ENCODE measurements at places on chromosomes 12 and 14.

DNA sequence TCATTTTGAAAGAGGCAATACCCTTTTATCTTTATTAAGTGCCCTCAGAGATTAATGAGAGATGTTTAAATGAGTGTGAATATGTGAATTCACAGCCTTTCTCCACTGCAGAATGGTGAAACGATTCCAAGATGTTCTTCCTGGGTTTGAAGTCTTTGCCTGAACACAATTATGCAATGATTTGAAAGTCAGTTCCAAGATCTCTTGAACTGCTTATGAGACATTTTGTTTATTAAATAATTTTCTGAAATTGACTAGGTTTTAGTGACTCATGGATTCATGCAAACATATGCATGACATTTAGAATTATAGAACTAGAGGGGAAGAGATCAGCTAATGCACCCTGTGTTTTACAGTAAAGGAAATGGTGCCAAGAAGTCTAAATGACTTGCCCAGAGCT lies 118.1 kb upstream of the SLC38A2 start:
- no peak for DNase-seq

GRCh38 chr12:131097202-131098177 lies 143.8 kb downstream of the ADGRD1 start:
- DNase-seq = no peak

- no peak for DNase-seq
These were observed 146.2 kb downstream of the BCL11B start for GRCh38 chr14:99125616-99126431.

DNA sequence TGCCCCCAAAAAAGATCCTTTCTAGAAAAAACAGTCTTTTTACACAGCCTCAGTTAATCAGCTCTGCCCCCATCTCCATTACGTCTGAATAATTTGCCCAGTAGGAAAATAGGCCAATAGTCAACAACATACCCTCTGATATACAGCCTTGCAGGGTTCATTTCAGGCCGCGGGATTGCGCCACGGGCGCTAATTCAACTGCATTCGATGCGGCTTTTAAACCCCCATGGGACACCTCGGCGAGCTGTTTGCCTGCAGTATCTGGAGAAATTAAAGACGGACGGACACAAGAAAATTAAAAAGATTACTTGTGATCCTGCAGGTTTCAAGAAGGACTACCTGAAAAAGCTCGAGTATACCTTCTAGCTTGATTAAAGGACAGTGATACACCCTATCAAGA lies 36.1 kb downstream of the ERP29 start:
- no peak for DNase-seq

GRCh38 chr12:131939007-131939406 lies 9.9 kb downstream of the PUS1 start:
- no peak for DNase-seq

GRCh38 chr14:64708148-64709004 lies 4.2 kb downstream of the PLEKHG3 start:
- no peak for DNase-seq

GRCh38 chr12:10405294-10405693 lies 4.3 kb downstream of the KLRC4 start:
- no peak for DNase-seq

DNA sequence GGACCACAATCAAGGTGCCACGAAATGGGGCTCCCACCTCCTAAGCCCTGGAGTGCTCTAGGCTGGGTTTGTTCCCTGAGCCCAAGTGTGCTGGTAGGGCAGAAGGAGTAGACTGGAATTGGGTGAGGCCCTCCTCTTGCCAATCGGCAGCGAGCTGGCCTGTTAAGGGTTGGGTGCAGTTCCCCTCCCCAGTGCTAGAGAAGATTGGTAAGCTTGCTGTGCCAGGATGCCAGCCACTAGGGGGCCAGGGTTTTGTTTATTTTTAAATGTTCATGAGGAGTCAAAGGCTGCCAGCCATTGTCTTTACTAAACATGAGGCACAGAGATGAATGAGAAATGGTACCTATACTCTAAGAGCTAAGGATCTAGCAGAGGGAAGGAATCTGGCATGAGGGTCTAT lies 79.7 kb downstream of the SPTB start:
- DNase-seq = no peak

- no peak for DNase-seq
These were observed 11.7 kb upstream of the OASL start for GRCh38 chr12:121050725-121051124.

DNA sequence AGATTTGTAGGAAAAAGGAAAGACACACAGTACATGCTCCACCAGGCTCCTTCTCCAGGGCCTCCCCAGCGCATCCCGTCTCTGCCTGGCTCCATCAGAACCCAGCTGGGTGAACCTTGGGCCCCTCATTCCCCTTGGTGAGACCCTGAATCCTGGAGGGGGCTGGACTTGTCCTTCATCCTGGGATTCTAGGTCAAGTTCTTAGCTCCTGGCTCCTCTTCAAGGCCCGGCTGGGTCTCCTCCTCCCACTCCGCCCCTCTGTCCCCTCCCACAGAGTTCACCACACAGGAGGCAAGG lies 49.2 kb downstream of the PSMA6 start:
- DNase-seq = no peak

GRCh38 chr12:124442772-124443445 lies 124.5 kb downstream of the NCOR2 start:
- DNase-seq = no peak

GRCh38 chr14:94171208-94171607 lies 2.9 kb upstream of the PPP4R4 start:
- no peak for DNase-seq

DNA sequence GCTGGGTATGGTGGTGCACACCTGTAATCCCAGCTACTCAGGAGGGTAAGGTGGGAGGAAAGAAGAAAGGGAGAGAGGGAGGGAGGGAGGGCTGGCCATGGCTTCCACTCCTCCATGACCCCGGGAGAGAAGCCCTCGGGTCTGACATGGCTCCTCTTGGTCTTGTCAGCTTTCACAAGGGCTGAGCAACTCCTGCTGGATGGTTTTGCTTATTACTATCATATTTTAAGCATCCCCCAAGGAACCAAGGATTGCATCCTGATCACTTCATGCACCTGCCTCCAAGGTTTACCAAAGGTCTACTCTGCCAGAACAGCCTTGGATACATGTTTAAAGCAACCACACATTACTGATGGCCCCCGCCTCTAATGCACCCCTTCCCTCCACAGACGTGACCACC lies 28.0 kb upstream of the NCOR2 start:
- no peak for DNase-seq

- DNase-seq = no peak
These were observed 19.8 kb upstream of the RNASE2 start for GRCh38 chr14:20935303-20935984.

GRCh38 chr12:109029411-109029810 lies 8.5 kb upstream of the SVOP start:
- DNase-seq = no peak

DNA sequence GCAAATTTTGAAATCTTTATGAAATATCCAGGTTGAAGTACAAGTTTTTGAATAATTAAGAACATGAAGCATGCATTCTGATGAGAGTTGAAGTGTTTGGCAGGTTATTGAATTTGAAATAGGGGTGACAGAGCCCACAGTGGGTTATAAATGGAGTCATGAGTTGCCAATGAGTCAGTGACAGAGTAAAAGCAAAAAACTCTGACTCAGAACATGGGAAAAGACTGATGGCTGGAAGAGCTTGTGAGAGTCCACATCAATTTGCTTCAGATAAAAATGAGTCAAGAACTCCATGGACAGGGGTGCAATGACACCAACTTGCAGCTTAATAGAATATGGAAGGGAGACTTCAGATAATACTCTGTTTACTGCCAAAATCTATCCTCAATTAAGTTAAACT lies 105.3 kb downstream of the SLC6A15 start:
- DNase-seq = no peak

DNA sequence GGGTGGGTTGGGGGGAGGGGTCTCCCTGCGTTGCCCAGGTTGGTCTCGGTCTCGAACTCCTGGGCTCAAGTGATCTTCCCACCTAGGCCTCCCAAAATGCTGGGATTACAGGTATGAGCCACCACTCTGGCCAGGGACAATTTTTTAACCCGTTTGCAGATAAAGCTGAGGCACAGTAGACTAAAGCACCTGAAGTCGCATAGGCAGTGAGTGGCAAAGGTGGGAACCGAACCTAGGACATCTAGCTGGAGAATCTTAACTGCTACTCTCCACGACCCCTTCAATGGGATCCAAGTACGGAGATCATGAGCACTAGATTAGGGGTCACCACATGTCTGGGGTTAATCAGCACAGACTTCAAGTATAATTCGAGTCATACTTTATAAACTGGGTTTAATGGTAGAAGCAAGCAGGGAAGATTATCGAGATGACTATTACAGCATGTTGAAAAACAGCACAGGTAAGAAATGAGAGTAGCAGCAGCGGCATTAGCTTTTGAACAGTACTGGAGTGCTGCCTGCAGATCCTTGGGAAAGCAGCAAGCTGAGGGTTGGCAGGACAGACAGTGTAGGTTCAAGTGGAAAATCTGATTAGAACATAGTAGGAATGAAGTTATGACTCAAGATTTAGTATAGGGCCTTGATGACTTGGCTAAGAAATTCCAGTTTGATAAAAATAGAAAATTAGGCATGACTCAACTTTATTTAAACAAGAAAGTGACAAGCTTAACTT lies 23.9 kb downstream of the NID2 start:
- no peak for DNase-seq

- no peak for DNase-seq
These were observed 2.5 kb downstream of the OXA1L start for GRCh38 chr14:22768947-22769346.

GRCh38 chr12:120239776-120240494 lies 25.6 kb downstream of the PXN start:
- DNase-seq = no peak

- DNase-seq = no peak
These were observed 16.0 kb upstream of the PLEKHH1 start for GRCh38 chr14:67517083-67517482.

DNA sequence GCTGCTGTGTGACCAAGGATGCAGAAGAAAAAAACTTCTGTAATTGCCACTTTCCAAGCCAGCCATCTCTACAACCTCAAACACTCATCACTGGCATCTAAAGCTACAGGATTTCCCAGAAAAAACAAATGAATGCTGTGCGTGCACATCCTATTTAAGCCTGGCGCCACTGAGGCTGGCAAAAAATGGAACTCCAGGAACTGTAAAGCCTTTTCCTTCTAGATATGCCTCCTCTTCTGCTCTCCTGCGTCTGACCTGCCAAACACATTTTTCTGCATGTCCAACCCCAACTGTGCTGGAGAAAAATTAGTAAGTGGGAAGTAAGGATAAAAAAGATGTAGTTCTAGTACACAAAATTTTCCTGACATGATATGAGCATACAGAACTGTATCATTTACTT lies 184.9 kb downstream of the ITPR2 start:
- DNase-seq = no peak

GRCh38 chr14:69715725-69716477 lies 51.0 kb upstream of the SRSF5 start:
- DNase-seq = no peak

- DNase-seq = no peak
These were observed 696.3 kb upstream of the USP15 start for GRCh38 chr12:61563665-61564450.

DNA sequence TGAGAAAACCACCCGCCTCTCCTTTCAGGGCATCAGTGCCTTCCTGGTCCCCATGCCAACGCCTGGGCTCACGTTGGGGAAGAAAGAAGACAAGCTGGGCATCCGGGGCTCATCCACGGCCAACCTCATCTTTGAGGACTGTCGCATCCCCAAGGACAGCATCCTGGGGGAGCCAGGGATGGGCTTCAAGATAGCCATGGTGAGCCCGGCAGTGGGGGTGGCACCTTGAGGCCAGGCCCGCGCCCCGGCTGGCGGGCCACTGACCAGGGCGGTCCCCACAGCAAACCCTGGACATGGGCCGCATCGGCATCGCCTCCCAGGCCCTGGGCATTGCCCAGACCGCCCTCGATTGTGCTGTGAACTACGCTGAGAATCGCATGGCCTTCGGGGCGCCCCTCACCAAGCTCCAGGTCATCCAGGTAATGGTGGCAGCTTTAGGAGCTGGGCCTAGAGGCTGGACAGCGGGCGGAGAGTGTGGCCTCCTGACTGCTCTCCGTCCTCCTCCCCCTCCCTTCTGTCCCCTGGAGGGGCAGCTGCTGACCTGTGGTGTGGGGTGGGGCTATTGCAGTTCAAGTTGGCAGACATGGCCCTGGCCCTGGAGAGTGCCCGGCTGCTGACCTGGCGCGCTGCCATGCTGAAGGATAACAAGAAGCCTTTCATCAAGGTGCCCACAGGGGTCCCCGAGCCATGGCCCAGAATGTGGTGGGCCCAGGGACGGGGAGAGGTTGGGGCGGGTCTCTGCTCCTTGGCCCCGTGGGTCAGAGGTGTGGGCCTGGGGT lies 12.8 kb downstream of the ACADS start:
- no peak for DNase-seq

- DNase-seq = no peak
These were observed 161.6 kb downstream of the PIK3C2G start for GRCh38 chr12:18422871-18423270.

- DNase-seq = no peak
These were observed 214.7 kb upstream of the C14orf180 start for GRCh38 chr14:104364830-104365229.

DNA sequence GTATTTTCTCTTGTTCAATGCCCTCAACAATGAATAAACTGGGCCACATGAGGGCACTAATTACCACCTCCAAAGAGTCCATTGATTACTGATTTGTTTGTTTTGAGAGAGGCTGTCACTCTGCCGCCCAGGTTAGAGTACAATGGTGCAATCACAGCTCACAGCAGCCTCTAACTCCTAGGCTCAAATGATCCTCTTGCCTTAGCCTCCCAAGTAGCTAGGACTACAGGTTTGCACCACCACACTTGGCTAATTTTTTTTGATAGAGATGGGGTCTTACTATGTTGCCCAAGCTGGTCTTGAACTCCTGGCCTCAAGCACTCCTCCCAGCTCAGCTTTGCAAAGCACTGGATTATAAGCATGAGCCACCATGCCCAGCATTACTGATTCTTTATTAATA lies 28.3 kb upstream of the SYCP3 start:
- no peak for DNase-seq

- DNase-seq = no peak
These were observed 13.4 kb downstream of the SSTR1 start for GRCh38 chr14:38221077-38221476.

GRCh38 chr14:22524115-22524783 lies 64.8 kb downstream of the DAD1 start:
- DNase-seq = no peak

- no peak for DNase-seq
These were observed 64.4 kb downstream of the PPP1R36 start for GRCh38 chr14:64614166-64614565.

GRCh38 chr14:70087380-70087697 lies 101.4 kb downstream of the SLC8A3 start:
- no peak for DNase-seq

DNA sequence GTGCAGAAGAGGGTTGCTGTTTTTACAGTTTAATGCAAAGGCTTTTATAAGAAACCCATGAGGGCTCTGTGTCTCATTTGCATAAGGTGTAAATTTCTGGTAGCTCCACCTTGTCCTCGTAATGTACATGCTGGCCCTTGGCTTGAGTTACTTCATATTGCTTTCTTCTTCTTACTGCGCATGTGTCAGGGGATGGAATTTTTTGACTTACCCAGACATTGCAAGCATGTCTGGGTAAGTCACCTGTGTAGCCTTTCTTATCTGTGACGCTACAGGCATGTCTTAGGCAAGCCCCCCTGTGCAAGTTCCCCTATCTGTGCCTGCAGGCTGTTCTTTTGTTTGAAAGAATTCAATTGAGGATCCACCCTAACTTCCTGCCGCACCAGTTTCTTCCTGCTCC lies 274.2 kb downstream of the ETNK1 start:
- no peak for DNase-seq

GRCh38 chr14:34387974-34388516 lies 74.0 kb downstream of the SPTSSA start:
- DNase-seq = no peak

GRCh38 chr14:22802860-22803686 lies 12.2 kb downstream of the SLC7A7 start:
- no peak for DNase-seq

- no peak for DNase-seq
These were observed 97.6 kb downstream of the TGFB3 start for GRCh38 chr14:75884198-75884611.

Measured in stimulated activated CD4-positive, alpha-beta T cell treated with anti-CD3 and anti-CD28 coated beads, TNF-alpha, amount 100 ng/mL, for 1 hour (primary cell).